ENCODE measurements at places on chromosomes 6 and 20.
A peak's percentile ranks its signal among the peaks of the same experiment; 100 is the strongest.

DNA sequence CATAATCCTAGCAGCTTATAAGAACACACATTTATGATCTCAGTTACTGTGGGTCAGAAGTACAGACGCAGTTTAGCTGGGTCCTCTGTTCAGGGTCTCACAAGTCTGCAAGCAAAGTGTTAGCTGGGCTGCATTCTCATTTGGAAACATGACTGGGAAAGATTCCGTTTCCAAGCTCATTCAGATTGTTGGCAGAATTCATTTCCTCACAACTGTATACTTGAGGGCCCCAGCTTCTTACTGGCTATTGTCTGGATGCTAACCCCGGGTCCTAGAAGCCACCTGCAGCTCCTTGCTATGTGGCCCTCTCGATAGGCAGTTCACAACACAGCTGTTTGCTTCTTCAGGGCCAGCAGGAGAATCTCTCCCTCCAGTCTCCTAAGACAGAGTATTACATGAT, 13.1 kb downstream of the TCP11 start:
- no peak for DNase-seq

DNA sequence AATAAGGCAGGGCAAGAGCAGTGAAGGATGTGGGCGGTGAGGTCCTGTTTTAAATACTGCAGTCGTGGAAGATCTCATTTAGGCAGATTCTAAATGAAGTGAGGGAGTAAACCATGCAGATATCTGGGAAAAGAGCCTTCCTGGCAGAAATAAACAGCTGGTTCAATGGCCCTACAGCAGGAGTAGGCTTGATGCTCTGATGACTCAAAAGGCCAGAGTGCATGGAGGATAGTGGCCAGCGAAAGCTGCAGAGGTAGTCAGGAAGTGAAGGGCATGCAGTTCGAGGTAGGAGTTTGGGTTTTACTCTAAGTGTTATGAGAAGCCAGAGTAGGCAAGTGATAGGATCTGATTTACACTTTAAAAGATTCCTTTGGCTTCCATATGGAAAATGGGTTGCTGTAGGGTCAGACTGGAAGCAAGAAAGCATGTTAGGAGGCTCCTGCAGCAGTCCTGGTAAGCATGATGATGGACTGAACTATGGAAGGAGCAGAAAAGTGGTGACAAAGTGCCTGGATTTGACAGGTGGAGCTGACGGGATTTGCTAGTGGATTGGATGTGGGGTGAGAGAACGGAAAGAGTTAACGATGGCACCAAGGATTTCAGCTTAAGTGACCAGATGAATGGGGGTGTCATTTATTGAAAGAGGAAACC, 150.0 kb downstream of the GJA10 start:
- DNase-seq, result no peak

DNA sequence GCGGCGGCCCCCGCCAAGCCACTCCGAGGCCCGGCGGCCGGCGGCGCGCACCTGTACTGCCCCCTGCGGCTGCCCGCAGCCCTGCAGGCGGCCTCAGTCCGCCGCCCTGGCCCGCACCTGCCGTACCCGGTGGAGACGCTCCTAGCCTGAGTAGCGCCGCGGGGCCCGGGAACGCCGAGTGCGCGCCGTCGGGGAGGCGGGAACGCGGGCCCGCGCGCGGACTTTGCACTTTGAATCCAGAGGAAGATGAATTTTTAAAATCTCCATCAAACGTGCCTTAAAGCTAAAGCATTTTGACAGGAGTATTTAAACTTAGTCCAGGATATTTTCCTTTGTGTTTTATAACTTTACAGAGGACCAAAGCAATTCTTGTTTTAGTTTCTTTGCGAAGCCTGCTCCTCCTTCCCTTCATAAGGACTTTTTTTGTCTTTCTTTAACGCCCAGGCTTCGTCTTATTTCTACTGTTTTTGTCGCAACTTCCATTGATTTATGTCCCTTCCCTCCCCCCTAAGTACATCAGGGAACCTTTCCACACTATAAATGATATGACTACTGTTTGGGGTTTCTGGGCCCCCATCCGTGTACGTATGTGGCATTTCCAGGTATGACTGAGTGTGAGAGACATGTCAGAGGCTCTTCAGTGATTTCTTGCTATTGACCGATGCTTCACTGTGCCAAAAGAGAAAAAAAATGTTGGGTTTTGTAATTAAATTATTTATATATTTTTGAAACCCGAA, 2.0 kb downstream of the FOXQ1 start:
- no peak for DNase-seq

- no peak for DNase-seq
Measured at GRCh38 chr6:146498309-146498708, 45.3 kb upstream of the RAB32 start.

GRCh38 chr6:127522714-127523113, 3.6 kb upstream of the MTCL3 start:
- DNase-seq, result no peak

GRCh38 chr6:137277971-137278637, 58.9 kb upstream of the IFNGR1 start:
- DNase-seq, result no peak

DNA sequence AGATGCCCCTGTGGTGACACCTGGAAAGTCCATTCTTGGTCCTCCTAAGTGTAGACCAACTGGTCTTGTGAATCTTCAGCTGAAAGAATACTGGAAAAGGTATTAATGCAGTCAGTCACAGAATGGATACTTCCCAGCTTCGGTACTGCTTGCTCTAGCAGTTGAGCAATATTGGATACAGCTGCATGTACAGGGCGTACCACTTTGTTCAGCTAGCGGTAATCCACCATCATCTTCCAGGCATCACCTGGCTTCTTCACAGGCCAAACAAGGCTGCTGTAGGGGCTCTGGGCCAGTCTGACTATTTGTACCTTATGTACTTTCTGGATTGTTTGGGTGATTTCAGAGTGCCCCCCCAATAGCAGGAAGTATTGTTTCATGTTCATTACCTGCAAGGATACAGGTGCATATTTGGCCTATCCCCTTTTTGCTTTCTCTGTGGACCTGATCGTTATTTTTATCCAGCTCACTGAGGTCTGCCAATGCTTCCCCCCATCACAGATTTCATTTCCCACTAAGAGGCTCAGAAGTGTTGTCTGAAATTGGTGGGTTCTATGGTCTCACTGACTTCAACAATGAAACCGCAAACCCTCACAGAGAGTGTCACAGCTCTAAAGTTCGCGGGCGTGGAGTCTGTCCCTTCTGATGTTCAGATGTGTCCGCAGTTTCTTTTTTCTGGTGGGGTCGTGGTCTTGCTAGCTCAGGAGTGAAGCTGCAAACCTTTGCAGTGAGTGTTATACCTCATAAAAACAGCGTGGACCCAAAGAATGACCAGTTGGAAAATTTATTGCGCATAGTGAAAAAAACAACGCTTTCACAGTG, 52.2 kb downstream of the TRIM27 start:
- no peak for DNase-seq

DNA sequence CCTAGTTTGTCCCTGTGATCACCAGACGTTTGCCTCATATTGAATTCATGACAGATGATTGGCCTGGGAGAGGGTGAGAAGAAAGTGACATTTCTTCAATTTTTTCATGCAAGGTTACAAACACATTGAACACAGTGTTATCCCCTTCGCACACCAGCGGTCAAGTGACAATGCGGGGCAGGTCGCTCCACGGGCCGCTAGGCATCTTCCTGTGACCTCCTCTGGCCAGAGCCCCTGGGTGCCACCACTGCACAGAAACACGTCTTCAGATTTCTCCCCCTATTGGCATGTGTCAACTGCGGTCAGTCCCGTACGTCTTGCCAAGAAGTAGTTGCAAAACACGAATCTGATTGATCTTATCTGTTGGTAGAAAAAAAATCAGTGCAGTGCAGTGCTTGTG, 97.1 kb downstream of the PXDC1 start:
- DNase-seq, result no peak

DNA sequence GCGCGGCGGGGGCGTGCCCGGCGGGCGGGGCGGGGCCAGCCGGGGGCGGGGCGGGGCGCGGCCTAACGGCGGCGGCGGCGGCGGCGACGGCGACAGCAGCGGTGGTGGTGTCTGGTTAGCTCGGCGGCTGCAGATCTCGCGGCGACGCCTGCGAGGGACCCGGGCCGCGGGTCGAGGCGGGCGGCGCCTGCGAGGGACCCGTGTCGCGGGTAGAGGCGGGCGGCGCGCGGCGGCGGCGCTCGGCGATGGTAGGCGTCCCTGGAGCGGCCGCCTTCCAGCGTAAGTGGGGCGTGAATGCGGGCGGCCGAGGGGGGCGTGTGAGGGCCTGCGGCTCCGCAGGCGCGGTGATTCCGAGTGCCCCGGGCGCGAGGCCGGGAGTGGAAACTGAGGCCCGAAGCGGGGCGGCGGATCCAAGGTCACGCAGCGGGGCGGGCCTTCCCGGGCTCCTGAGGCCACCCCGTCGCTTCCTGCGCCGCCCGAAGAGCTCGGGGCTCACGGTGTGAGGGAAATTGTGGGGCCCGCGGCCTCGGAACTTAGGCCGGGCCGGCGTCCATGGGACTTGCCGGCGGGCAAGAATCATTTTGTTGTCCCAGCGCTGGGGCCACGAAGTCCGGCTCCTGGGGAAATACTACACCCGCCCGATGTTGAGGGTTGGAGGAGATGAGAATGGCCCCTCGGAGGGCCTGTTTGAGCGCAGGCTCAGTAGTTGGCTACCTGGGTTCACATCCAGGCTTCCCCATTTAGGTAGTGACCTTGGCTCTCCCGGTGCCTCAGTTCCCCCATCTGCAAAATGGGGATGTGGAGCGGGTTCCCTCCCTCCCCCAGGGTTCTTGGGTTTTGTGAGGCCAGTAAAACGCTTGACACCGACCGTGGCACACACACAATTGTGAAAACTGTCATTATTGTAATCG, at the start of gene CBFA2T2:
Gene CBFA2T2, plus strand, starts transcription at position 74 of the 911 bp plus-strand sequence. Its CDS starts 172 bp downstream, at position 246.
- DNase-seq, result no peak

DNA sequence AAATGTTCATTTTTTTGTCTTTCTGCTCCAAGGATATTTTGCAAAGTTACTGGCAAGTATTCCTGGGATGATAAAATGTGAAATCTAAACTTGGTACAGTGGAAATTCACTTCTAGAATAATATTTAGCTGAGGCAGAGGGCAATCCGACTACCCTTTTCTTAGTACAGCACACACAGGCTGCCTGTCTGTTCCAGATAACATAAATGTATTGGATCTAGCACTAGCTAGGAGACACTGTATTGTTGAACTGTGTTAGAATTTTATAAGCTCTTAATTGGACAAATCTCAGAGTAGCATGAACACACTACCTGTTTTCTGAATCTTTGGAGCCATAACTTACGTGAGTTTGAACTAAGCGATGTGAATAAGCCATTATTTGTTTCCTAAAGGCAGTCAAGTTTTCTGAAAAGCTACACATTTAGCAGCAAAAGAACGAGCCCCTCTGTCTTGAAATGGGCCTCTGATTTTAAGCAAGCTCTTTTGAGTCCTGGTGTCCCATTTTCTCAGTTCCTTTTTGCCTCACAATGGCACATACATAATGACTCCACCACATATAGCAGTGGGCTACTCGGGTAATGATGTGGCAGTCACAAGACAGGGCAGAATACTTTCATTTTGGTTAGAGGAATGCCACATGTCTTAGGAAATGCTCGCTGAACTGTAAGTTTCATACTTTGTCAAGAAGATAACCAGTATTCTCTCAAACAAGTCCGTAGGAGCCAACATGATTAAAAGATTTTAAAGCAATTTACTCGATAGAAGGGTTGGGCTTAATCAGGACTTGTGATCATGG, 116.5 kb upstream of the ESR1 start:
- no peak for DNase-seq

DNA sequence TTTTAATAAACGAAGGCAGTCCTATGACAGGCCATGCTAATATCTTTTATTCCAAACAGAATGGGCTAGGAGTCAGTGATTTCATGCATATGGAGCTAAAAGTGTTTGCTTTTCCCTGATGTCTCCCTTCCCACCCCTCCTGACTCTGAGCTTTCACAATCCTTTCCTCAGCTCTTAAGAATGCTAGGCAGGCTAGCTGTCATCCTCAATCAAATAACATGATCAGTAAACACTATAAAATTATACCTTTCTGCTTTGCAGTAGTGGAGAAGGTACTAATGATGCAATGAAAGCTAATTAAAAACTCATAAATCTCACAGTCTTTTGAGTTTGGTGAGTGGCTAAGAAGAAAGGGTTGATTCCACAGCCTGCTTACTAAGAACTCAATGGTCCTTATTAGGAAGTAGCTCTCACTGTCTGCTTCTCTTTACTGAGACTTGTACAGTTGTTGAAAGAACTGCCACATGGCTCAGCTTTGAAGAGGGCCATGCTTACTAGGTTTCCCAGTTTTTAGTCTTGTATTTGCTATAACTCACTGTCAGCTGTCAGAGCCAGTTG, 250.9 kb upstream of the JAG1 start:
- no peak for DNase-seq

GRCh38 chr6:44219053-44219814, 2.5 kb downstream of the MYMX start:
- DNase-seq, result no peak

- DNase-seq, result no peak
Measured at GRCh38 chr20:50788045-50788991, 6.5 kb upstream of the BCAS4 start.

DNA sequence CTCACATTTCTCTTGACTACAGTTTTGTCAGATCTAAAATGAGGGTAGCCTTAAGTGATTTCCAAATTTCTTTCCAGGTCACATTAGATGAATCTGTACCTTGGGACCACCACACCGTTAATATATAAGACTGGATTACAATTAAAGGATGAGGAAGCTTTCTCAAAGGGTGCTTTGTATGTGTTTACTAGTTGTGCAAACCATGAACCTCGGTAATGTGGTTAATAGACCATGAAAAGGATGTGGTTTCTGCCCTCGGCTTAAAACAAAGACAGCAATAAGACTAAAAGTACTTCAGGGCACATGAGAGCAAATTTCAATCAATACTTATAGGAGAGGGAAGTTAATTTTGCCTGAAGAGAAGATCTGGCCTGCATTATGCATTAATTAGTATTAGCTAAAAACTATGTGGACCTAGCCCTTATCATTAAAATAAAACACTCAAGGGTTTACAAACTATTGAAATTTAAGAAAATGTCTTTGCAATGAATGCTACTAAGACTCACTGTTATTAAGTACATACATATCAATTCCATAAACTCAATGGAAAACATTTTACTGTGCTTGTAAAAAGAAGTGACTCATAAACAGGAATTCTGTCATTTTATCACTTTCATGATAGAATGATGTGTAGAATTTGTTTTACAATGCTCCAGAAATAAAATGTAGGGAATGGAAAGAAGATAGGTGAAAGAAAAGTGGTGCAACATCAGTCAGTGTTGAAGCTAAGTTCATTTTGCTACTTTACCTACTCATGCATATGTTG, 936 bp upstream of the TMX4 start:
- no peak for DNase-seq

DNA sequence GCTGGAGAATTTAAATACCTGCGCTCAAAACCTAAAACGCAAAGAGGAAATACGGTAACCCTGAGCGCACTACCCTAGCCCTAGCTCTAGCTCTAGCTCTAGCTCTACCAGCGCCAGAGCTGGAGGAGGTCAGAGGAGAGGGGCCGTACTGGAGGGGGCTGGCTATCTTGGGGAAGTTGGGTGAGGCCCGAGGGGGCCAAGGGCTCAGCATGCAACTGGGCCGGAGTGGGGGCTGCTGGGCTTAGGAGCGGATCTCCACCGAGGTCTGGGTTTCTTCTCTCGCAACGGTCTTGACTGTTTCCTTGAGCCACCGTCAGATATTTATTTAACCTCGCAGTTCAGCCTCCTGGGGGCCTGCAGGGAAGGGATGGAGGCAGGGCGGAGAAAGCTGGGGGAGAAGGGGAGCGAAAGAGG, 91.0 kb downstream of the NCR2 start:
- DNase-seq, result no peak

GRCh38 chr6:16206595-16207037, 31.8 kb upstream of the GMPR start:
- peak; percentile 60 for DNase-seq

Measured in non-pigmented ciliary epithelial cell (primary cell).